Esophagus muscularis mucosa (tissue), 4 donors: ENCODE measurements at places on chromosomes 7 and 10. TPM values are rescaled to one million over a fixed set of nuclear protein-coding genes. Genes with fewer than 3 reads are reported as not detected.

Gene CHN2
- 8.3 TPM for total RNA-seq

Gene GNAT3
- not detected for total RNA-seq

Gene MCM10
- total RNA-seq: 0.17 TPM

Gene VAX1
- total RNA-seq: not detected

DNA sequence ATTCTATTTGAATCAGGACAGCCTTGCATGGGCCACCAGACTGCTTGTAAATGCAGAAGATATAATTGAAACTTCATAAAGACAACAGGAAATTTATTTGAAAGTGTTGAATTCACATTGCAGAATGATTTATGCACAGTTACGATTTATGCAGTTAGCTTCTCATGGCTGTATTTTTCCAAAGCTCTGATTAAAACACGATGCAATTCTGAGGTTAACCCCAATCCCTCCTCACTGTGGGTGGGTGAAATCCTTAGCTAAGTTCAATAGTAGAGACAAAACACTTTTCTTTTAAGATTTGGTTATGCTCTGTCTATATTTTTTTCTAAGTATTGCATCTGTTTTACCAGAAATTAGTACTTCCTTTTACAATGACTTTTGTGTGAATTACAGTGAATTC, 728.8 kb upstream of the IGFBP3 start:
- no peaks in the 10 kb centered on the region for H3K27me3 ChIP-seq
- H3K27ac ChIP-seq: no peak overlapping the region
- H3K36me3 ChIP-seq: no peaks in the 10 kb centered on the region
- no peak overlapping the region for H3K4me3 ChIP-seq
- H3K4me1 ChIP-seq: no peaks in the 10 kb centered on the region

DNA sequence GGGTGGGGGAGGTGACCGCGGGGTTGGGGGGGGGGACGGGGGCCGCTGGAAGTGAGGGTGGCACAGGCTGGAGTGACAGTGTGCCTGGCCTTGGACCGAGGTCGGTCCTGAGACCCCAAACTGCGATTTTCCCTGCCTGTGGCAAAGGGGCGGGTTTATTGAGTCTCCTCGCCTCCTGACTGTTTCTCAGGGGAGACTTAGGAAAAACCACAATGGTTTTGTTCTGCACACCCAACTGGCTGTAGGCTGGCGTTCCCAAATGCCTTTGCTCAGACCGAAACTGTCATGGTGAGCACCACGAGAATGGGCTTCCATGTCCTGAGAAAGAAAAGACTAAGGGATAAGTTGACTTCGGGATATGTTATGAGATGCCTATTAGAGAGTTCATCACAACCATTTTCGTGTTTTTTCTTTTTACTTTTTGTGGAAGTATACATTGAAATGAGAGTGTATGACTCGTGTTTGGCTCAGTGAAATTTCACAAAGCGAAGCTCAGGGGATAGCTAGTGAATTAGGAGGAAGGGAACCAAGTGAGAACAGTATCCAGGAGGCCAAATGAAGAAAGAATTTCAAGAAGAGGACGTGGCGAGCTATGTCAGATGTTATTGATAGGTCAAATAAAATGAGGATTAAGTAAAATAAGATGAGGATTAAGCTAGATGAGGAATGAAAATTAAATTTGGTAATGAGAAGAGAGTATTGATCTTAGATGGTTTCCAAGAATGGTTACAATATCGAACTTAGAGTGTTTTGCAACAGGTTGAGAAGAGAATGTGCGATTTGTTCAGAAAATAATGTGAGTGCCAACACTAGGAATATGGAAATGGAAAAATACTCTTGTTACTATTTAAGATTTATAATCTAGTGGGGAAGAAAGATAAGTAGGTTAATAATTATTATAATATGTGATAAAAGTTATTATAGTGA, 918 bp downstream of the NET1 start:
- peak overlapping the region; percentile 78 for H3K4me3 ChIP-seq
- H3K27me3 ChIP-seq: no peaks in the 10 kb centered on the region
- H3K4me1 ChIP-seq: peaks cover 4% of the 10 kb centered on the region
- peak overlapping the region; percentile 86 for H3K27ac ChIP-seq

- no peak for DNase-seq
- no peaks in the 10 kb centered on the region for H3K36me3 ChIP-seq
- no peaks in the 10 kb centered on the region for H3K27me3 ChIP-seq
- no peak overlapping the region for H3K4me3 ChIP-seq
- H3K27ac ChIP-seq: no peak overlapping the region
Observed at GRCh38 chr10:124288486-124288885, 130.2 kb downstream of the OAT start.

DNA sequence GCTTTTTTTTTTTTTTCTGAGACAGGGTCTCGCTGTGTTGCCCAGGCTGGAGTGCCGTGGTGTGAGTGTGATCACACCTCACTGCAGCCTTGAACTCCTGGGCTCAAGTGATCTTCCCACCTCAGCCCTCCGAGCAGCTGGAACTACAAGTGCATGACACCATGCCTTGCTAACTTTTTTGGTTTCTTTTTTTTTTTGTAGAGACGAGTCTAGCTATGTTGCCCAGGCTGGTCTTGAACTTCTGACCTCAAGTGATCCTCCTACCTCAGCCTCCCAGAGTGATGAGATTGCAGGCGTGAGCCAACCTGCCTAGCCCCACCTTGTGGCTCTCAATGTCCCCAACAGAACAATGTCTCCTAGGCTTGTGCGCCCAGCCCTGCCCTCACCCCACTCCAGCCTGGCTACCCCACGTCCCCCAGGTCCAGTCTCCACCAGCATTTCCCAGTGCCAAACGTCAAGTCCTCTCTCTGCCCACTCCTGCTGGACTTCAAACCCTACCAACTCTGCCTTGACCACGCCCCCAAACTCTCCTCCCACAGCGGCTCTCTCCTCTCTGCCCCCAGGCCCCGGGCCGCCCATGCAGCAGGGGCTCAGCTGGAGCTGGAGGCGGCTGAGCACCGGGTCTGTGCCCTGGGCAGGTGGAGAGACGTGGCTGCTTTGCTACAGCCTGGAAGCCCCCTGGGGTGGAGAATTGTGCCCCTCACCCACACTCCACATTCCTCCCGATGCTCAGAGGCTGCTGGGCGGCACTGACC, 18.9 kb downstream of the BHLHA15 start:
- no peaks in the 10 kb centered on the region for H3K4me1 ChIP-seq
- H3K4me3 ChIP-seq: no peak overlapping the region
- peaks cover 12% of the 10 kb centered on the region for H3K36me3 ChIP-seq
- no peak for DNase-seq
- H3K27me3 ChIP-seq: no peaks in the 10 kb centered on the region

- DNase-seq: no peak
- H3K4me3 ChIP-seq: no peak overlapping the region
- H3K36me3 ChIP-seq: no peaks in the 10 kb centered on the region
- H3K4me1 ChIP-seq: no peaks in the 10 kb centered on the region
Observed at GRCh38 chr10:62333135-62333889, 40.9 kb upstream of the ZNF365 start.

DNA sequence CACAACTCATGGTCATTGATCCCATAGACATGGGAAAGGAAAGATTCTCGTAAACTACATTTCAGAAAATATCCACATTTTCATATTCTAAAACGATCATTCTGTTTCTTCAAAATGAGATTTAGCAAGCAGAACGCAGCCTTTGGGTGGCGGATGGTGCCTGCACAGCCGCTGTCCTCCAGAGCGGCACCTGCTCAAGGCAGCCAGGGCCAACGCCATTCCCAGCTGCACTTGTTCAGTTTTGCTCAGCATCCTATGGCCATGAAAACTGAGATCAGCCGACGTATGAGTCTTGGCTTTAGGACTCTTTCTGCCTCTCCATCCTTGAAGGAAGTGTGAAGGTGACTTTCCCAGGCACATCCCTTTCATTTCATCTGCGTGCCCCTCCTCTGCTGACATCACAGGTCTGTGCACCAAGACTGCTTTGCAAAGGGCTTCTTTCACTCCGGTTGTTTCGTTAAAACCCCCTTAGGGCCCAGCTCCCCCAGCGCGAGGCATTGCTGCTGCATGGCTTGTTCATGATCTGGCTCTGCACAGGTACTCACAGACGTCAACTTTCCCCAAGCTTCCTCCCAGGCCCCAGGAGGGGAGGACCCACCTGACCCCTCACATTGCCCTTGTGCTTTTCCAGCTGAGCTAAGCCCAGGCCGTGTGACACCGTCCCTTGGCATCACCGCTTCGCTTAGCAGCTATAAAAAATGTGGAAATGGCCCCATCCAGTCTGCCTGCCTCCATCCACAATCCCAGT, 37.2 kb downstream of the TCERG1L start:
- no peaks in the 10 kb centered on the region for H3K4me1 ChIP-seq
- H3K27ac ChIP-seq: no peak overlapping the region
- peak; percentile 47 for DNase-seq
- H3K36me3 ChIP-seq: no peaks in the 10 kb centered on the region
- H3K27me3 ChIP-seq: no peaks in the 10 kb centered on the region
- no peak overlapping the region for H3K4me3 ChIP-seq
